ENCODE measurements at places on chromosomes 11 and 22. TPM values are rescaled to one million over a fixed set of nuclear protein-coding genes. Genes with fewer than 3 reads are reported as not detected.

GRCh38 chr11:57647960-57648800 lies 1.5 kb downstream of the YPEL4 start:
- peak overlapping the region; percentile 73 for H3K4me3 ChIP-seq
- H3K4me1 ChIP-seq: peaks cover 34% of the 10 kb centered on the region
- H3K36me3 ChIP-seq: peaks cover 6% of the 10 kb centered on the region
- peaks cover 35% of the 10 kb centered on the region for H3K27me3 ChIP-seq
- H3K27ac ChIP-seq: no peak overlapping the region
- DNase-seq: no peak

DNA sequence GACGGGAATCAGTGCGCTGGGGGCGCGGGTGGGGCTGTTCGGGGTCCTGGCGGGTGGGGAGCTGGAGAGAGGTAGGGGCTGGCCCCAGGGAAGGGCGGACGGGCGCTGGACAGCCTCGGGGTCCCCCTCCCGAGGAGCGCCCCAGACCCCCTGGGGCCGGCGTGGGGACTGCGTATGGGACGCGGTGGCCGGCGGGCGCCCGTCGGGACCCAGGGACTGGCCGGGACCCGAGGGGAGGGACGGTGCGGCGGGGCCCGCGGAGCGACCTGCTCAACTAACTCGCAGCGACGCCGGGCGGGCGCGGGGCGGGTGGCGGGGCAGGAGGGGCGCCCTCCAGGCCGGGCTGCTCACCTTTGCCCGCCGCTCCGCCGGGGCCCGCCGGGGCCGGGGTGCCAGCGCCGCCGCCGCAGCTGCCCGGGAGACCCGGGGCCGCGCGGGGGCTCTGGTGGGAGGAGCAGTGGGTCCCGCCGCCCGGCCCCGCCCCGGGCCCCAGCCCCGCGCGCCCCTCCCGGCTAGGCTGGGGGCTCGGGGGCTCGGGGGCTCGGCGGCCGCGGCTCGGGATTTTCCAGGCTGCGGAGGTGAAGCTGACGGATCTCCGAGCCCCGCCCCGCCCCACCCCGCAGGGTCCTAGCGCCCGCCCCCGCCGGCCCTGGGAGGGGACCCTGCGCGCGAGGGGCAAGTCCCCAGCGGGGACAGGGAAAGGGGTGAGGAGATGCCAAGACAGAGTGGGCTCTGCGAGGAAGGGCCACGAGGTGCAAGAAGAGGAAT lies 12.3 kb downstream of the STARD10 start:
- H3K4me3 ChIP-seq: peak overlapping the region; percentile 57
- peaks cover 15% of the 10 kb centered on the region for H3K4me1 ChIP-seq
- H3K27ac ChIP-seq: no peak overlapping the region
- H3K27me3 ChIP-seq: no peaks in the 10 kb centered on the region

Gene OLFML1
- total RNA-seq: not detected

GRCh38 chr11:70191495-70192140 lies 11.5 kb upstream of the FADD start:
- DNase-seq: peak; percentile 67
- H3K27ac ChIP-seq: no peak overlapping the region
- no peaks in the 10 kb centered on the region for H3K27me3 ChIP-seq
- H3K4me3 ChIP-seq: no peak overlapping the region
- no peaks in the 10 kb centered on the region for H3K4me1 ChIP-seq
- H3K36me3 ChIP-seq: no peaks in the 10 kb centered on the region

- H3K27me3 ChIP-seq: no peaks in the 10 kb centered on the region
- DNase-seq: no peak
- no peak overlapping the region for H3K27ac ChIP-seq
Measured at GRCh38 chr22:46841522-46841921, 79.1 kb downstream of the TBC1D22A start.

GRCh38 chr11:70097783-70098563 lies 19.9 kb downstream of the ANO1 start:
- no peaks in the 10 kb centered on the region for H3K4me1 ChIP-seq
- H3K36me3 ChIP-seq: no peaks in the 10 kb centered on the region
- no peak overlapping the region for H3K27ac ChIP-seq
- no peak overlapping the region for H3K4me3 ChIP-seq
- H3K27me3 ChIP-seq: peaks cover 9% of the 10 kb centered on the region

- no peak overlapping the region for H3K4me3 ChIP-seq
- no peaks in the 10 kb centered on the region for H3K36me3 ChIP-seq
- peaks cover 14% of the 10 kb centered on the region for H3K4me1 ChIP-seq
- H3K27ac ChIP-seq: no peak overlapping the region
- DNase-seq: peak; percentile 43
- H3K27me3 ChIP-seq: peaks cover 11% of the 10 kb centered on the region
Measured at GRCh38 chr11:72274435-72274834, 30.5 kb upstream of the PHOX2A start.

DNA sequence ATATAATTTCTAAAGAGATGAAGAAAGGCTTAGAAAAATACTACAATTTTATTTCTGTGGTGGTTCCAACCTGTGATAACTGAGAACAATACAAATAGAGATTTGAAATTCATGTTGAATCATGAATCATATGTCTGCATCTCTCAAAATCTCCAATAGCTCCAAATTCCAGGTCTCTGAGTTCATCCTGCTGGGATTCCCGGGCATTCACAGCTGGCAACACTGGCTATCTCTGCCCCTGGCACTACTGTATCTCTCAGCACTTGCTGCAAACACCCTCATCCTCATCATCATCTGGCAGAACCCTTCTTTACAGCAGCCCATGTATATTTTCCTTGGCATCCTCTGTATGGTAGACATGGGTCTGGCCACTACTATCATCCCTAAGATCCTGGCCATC lies at the start of gene OR56B1:
Gene OR56B1 (plus strand): TSS at position 53 of the 400 bp plus-strand sequence. CDS start 69 bp downstream, at position 122.
- peaks cover 49% of the 10 kb centered on the region for H3K27me3 ChIP-seq
- no peak within 1 kb of the TSS for H3K27ac ChIP-seq
- DNase-seq: no peak
- no peaks in the 10 kb centered on the region for H3K36me3 ChIP-seq
- H3K4me3 ChIP-seq: no peak within 1 kb of the TSS
- no peaks in the 10 kb centered on the region for H3K4me1 ChIP-seq

Gene OR51B5
- total RNA-seq: not detected

- H3K27ac ChIP-seq: no peak overlapping the region
- peaks cover 32% of the 10 kb centered on the region for H3K27me3 ChIP-seq
- no peaks in the 10 kb centered on the region for H3K36me3 ChIP-seq
- peak; percentile 49 for DNase-seq
- H3K4me1 ChIP-seq: no peaks in the 10 kb centered on the region
- no peak overlapping the region for H3K4me3 ChIP-seq
Measured at GRCh38 chr11:107916671-107917241, 11.5 kb upstream of the RAB39A start.

DNA sequence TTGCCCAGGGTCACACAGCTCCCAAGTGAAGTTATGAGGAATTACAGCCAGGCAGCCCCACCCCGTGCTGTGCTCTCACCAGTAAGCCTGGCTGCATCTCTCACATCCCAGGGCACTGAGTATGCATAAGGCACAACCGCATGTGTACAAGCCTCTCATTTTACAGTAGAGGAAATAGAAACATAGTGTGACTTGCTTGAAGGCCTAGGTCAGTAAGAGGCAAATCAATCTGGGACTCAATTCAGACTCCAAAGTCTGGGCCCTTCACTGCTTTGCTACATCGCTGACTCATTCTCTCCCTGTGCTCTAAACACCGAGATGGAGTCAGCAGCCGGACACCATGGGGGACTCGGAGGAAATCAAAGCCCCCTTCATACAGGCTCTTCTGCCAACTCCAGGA lies 7.9 kb downstream of the ABTB2 start:
- no peak for DNase-seq
- no peak overlapping the region for H3K4me3 ChIP-seq
- H3K27me3 ChIP-seq: no peaks in the 10 kb centered on the region
- no peaks in the 10 kb centered on the region for H3K36me3 ChIP-seq
- no peak overlapping the region for H3K27ac ChIP-seq
- H3K4me1 ChIP-seq: peaks cover 16% of the 10 kb centered on the region

- no peak for DNase-seq
- H3K27ac ChIP-seq: no peak overlapping the region
- H3K36me3 ChIP-seq: peaks cover 12% of the 10 kb centered on the region
- no peaks in the 10 kb centered on the region for H3K27me3 ChIP-seq
Measured at GRCh38 chr11:68194675-68195294, 18.3 kb downstream of the KMT5B start.

DNA sequence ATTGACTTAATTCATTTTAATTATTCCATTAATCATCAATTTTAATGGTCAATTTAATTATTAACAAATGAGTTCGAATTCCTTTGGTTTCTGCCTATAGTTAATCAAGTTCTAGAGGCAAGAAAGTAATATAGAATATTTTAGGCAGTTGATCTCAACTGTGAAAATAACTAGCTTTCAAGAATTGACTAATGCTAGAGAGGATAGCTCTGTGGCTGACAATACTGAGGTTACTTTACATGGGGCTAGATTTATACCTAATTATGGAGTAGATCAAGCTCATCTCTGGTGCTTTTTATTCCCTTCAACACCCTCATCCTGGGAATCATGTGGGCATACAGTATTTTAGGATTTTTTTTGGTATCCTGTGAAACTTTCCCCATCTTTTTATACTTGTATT lies 259.4 kb downstream of the GRM5 start:
- no peak overlapping the region for H3K27ac ChIP-seq
- no peak overlapping the region for H3K4me3 ChIP-seq
- H3K4me1 ChIP-seq: no peaks in the 10 kb centered on the region
- no peak for DNase-seq
- H3K27me3 ChIP-seq: peaks cover 44% of the 10 kb centered on the region
- H3K36me3 ChIP-seq: no peaks in the 10 kb centered on the region
